ENCODE measurements at places on chromosomes 1 and 21. TPM values are rescaled to one million over a fixed set of nuclear protein-coding genes. Genes with fewer than 3 reads are reported as not detected.
A peak's percentile ranks its signal among the peaks of the same experiment; 100 is the strongest.

Gene HSF2BP
- 0.67 TPM for total RNA-seq

Gene ZNF648
- not detected for total RNA-seq

Gene SUSD4
- 8.9 TPM for total RNA-seq

Gene XCL2
- not detected for total RNA-seq

Gene GRHL3
- total RNA-seq: 0.24 TPM

Gene ELAVL4
- 1.4 TPM for total RNA-seq

Gene SLFNL1
- 0.59 TPM for total RNA-seq

Gene GUCA2B
- not detected for total RNA-seq

Gene C1QB
- total RNA-seq: 262 TPM

DNA sequence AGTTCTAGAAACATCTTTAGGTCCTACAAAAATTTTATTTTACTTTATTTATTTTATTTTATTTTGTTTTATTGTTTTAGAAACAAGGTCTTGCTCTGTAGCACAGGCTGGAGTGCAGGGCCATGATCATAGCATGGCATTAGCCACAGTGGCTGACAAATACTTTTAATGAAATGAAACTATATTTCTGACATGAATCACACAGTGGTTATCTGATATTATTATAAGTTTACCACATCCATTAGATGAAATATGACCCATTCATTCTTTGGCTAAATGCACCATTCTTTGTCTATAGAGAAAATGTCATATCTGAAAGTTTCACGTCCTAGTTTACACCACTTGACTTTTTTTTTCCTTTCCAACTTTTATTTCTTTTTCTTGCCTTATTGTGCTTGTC lies 613.4 kb upstream of the ADAMTS5 start:
- no peak overlapping the region for H3K27ac ChIP-seq
- DNase-seq: no peak

- H3K4me3 ChIP-seq: peak overlapping the region; percentile 25
- H3K36me3 ChIP-seq: no peaks in the 10 kb centered on the region
- peaks cover 49% of the 10 kb centered on the region for H3K27me3 ChIP-seq
- no peak overlapping the region for H3K27ac ChIP-seq
Observed at GRCh38 chr1:147080006-147080661, 92.1 kb downstream of the PRKAB2 start.

- H3K27ac ChIP-seq: no peak overlapping the region
- no peak overlapping the region for H3K4me3 ChIP-seq
- H3K4me1 ChIP-seq: peaks cover 13% of the 10 kb centered on the region
- DNase-seq: no peak
Observed at GRCh38 chr1:182338806-182339370, 52.7 kb downstream of the GLUL start.

GRCh38 chr21:42543106-42543847 lies 29.6 kb downstream of the SLC37A1 start:
- H3K4me3 ChIP-seq: no peak overlapping the region
- no peaks in the 10 kb centered on the region for H3K27me3 ChIP-seq
- H3K4me1 ChIP-seq: no peaks in the 10 kb centered on the region
- no peak overlapping the region for H3K27ac ChIP-seq

- no peak overlapping the region for H3K4me3 ChIP-seq
- H3K36me3 ChIP-seq: no peaks in the 10 kb centered on the region
- H3K27ac ChIP-seq: no peak overlapping the region
- peaks cover 36% of the 10 kb centered on the region for H3K4me1 ChIP-seq
- H3K27me3 ChIP-seq: no peaks in the 10 kb centered on the region
Observed at GRCh38 chr1:150006881-150007421, 3.6 kb downstream of the OTUD7B start.

DNA sequence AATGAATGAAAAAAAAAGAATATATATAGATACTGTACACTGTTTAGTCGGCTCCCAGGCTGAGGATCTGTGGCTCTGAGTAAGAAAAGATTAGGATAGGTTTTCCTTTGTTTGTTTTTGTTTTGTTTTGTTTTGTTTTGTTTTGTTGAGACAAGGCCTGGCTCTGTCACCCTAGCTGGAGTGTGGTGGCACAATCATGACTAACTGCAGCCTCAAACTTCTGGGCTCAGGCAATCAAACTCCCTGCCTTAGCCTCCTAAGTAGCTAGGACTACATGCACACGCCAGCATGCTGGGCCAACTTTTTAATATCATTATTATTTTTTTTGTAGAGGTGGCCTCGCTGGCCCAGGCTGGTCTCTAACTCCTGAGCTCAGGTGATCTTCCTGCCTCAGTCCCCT lies 87.9 kb upstream of the PTBP2 start:
- H3K4me3 ChIP-seq: no peak overlapping the region
- H3K27ac ChIP-seq: no peak overlapping the region
- H3K27me3 ChIP-seq: no peaks in the 10 kb centered on the region
- H3K36me3 ChIP-seq: no peaks in the 10 kb centered on the region
- no peak for DNase-seq

GRCh38 chr1:99457381-99458165 lies 188.3 kb upstream of the PALMD start:
- H3K4me3 ChIP-seq: no peak overlapping the region
- H3K36me3 ChIP-seq: no peaks in the 10 kb centered on the region
- DNase-seq: no peak
- no peaks in the 10 kb centered on the region for H3K4me1 ChIP-seq
- no peaks in the 10 kb centered on the region for H3K27me3 ChIP-seq

DNA sequence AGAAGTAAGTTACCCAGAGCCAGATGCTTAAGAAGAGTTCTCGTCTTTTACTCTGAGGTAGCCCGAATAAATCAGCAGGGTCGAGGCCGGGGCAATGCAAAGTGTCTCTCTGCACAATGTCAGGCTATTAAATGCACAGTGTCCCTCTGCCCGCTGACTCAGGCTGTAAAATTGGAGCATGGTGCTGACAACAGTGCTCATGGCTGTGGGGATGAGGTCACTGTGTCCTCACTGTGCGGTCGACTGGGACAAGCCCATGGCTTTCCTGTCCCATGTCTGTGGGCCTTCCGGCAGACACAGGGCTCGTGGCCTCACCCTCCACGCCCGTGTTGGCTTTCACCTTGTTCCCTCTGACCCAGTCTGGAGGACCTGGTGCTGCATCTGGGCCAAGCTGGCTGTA lies 14.6 kb upstream of the SLC2A1 start:
- no peaks in the 10 kb centered on the region for H3K27me3 ChIP-seq
- no peaks in the 10 kb centered on the region for H3K4me1 ChIP-seq
- no peak overlapping the region for H3K27ac ChIP-seq
- H3K36me3 ChIP-seq: no peaks in the 10 kb centered on the region

DNA sequence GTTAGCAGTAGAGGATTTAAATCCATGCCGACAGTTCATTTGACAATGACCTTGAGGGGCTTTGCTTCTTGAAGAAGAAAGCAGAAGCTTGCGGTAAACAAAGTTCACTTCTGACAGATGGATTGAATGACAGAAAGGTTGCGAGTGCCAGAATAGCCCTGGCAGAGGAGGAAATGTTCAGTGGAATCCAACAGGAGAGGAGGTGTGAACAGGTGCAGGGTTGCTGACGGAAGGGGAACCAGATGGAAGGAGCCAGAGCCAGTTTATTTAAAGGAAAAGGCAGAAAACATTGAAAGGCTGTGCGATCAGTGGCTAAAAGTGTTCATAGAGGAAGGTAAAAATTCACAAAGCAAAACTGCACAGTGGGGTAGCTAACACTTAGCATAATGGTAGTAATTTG lies 141.0 kb downstream of the SDCCAG8 start:
- H3K4me1 ChIP-seq: no peaks in the 10 kb centered on the region
- H3K27me3 ChIP-seq: no peaks in the 10 kb centered on the region
- DNase-seq: no peak
- no peak overlapping the region for H3K4me3 ChIP-seq

DNA sequence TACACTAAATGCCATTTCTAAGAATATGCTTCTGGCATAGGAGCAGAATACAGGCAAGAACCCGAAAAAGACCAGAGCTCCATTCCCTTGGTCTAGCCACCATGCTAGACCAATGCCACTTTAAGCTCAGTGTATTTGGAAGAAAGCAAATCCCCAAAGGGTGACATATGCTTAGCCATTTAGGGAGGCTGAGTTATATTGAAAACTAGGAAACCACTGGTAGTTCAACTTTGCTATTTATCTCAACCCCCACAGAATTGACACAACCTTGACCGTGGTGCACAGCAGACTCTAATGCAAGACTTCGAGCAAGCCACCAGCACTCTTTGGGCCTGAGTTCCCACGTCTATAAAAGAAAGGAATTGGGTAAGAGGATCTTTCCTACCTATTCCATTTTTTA lies 167.9 kb downstream of the ADSS2 start:
- H3K27me3 ChIP-seq: no peaks in the 10 kb centered on the region
- H3K4me1 ChIP-seq: no peaks in the 10 kb centered on the region
- no peak for DNase-seq
- H3K4me3 ChIP-seq: no peak overlapping the region
- H3K27ac ChIP-seq: no peak overlapping the region
- H3K36me3 ChIP-seq: no peaks in the 10 kb centered on the region

DNA sequence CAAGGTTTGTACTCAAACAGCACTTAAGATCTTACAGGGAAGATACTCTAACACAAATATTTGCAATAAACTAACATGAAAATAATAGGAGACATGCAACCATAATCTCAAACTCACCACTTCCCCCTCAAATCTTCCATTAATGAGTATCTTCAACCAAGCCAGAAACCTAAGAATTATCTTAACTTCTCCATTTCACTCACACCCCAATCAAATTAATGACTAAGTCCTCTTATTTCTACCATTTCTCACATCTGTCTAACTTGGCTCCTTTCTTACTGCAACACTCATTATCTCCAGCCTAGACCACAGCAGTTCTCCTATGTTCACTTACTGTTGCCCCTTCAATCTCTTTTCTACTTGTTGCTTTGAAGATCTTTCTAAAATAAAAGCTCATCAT lies 10.4 kb downstream of the RBBP5 start:
- no peaks in the 10 kb centered on the region for H3K4me1 ChIP-seq
- no peak overlapping the region for H3K4me3 ChIP-seq
- DNase-seq: no peak

DNA sequence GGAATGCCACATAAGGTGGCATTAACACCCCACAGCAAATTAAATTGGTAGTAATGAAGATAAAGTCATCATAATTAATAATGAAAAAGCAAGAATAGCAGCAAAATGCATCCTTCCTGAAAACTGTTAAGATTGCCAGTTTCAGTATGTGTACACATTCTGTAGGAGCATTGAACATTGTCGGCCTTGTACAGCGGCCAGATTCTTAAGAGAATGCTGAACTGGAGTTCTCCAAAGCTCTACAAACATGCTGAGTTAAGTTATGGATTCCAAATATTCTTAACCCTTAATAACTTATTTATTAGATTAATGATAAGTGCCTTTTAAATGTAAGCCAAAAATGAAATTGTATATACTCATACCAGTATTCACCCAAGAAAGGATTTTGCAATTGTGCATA lies 189.9 kb downstream of the AK5 start:
- no peak overlapping the region for H3K27ac ChIP-seq
- no peaks in the 10 kb centered on the region for H3K36me3 ChIP-seq
- DNase-seq: no peak
- H3K4me1 ChIP-seq: no peaks in the 10 kb centered on the region
- no peak overlapping the region for H3K4me3 ChIP-seq
- H3K27me3 ChIP-seq: no peaks in the 10 kb centered on the region

DNA sequence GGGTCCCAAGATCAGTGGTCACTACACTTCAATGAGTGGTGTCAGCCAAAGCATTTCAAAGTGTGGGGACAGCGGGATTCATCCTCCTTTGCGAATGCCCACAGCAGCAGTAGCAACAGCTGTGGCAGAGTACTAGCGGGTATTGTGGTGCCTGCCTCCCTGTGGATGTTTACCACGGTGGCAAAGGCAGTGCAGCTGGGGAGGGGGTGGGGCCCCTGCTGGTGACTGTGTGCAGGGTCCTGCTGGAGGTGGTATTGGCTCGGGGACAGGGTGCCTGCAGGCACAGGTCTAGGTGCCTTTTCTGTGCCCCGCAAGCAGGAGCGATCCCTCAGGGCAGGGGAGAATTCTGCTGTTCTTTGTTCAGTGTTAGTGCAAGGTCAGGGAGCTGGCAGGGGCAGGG lies 415.7 kb downstream of the USP25 start:
- H3K36me3 ChIP-seq: no peaks in the 10 kb centered on the region
- H3K27ac ChIP-seq: no peak overlapping the region
- H3K4me1 ChIP-seq: no peaks in the 10 kb centered on the region
- H3K4me3 ChIP-seq: no peak overlapping the region
- no peaks in the 10 kb centered on the region for H3K27me3 ChIP-seq

GRCh38 chr1:27597516-27598294 lies 6.2 kb downstream of the AHDC1 start:
- H3K4me3 ChIP-seq: no peak overlapping the region
- no peak for DNase-seq
- H3K27ac ChIP-seq: peak overlapping the region; percentile 97
- no peaks in the 10 kb centered on the region for H3K4me1 ChIP-seq
- no peaks in the 10 kb centered on the region for H3K36me3 ChIP-seq

- DNase-seq: peak; percentile 67
- H3K27me3 ChIP-seq: no peaks in the 10 kb centered on the region
- no peak overlapping the region for H3K4me3 ChIP-seq
- H3K4me1 ChIP-seq: no peaks in the 10 kb centered on the region
- no peaks in the 10 kb centered on the region for H3K36me3 ChIP-seq
- peak overlapping the region; percentile 1 for H3K27ac ChIP-seq
Observed at GRCh38 chr1:63946866-63947491, 173.2 kb downstream of the ROR1 start.

GRCh38 chr21:42534421-42535378 lies 21.0 kb downstream of the SLC37A1 start:
- no peak overlapping the region for H3K4me3 ChIP-seq
- H3K4me1 ChIP-seq: no peaks in the 10 kb centered on the region
- no peaks in the 10 kb centered on the region for H3K27me3 ChIP-seq
- H3K36me3 ChIP-seq: no peaks in the 10 kb centered on the region
- H3K27ac ChIP-seq: peak overlapping the region; percentile 19

GRCh38 chr1:119139403-119139802 lies 1.1 kb downstream of the WARS2 start:
- H3K27me3 ChIP-seq: no peaks in the 10 kb centered on the region
- H3K36me3 ChIP-seq: no peaks in the 10 kb centered on the region
- no peak for DNase-seq
- H3K27ac ChIP-seq: peak overlapping the region; percentile 97
- peak overlapping the region; percentile 65 for H3K4me3 ChIP-seq
- no peaks in the 10 kb centered on the region for H3K4me1 ChIP-seq

DNA sequence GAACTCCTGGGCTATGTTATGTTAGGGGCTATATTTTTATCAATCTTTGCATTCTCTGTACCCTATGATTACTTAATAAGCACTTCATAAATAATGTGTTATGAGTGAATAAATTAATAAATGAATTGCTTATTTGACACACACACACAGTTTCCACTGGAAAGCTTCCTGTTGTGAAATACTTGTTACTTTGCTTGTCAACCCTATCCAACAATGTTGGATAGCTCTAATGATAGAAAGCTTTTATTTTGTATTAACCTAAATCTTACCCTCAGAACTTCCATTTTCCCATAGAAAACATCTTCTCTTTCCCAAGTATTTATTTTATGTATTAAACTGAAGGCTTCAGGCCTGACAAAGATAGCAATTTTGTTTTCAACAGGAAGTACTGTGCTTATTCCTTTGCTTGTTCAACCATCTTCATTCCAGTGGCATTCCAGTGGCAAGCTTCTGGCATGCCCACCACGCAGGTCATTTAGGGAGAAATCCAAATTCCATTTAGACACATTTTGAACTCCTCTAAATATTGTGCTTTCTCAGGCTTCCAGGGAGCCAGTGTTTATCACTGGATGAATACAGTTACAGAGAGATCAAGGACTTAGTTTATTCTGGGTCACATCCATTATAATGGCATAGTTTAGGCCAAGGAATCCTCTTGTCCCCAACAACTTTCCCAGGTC lies 134.4 kb downstream of the TGFB2 start:
- H3K4me3 ChIP-seq: no peak overlapping the region
- no peak for DNase-seq
- H3K27ac ChIP-seq: peak overlapping the region; percentile 55
- peaks cover 17% of the 10 kb centered on the region for H3K4me1 ChIP-seq
- no peaks in the 10 kb centered on the region for H3K27me3 ChIP-seq

All from right atrium auricular region (tissue), 2 donors.